HuH-7 (cell line): ENCODE measurements at places on chromosomes 12 and 14.

DNA sequence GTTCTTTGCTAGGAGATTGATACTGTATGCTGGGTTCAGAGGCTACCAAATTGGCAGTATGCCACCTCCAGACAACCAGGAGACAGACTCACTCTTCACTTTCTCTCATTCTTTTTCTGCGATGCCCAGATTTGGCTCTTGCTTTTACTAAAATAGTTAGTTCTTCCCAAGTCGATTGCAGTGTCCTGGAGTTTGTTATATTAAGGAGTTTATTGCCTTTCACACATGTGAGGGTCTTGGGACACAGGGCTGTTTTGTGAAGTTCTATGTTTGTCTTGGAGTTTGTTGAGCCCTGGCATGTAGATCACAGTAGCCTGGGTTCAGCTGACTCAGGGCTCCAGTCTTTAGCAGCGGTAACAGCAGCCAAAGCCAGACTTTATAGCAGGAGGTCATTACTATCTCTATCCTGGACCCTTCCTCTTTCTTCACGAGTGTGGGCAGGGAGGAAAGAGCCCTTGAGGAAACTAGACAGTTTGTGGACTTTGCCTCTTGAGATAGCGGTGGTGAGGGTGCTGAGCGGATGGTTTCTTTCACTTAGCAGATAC, 1.6 kb downstream of the MLEC start:
- no peak for DNase-seq

DNA sequence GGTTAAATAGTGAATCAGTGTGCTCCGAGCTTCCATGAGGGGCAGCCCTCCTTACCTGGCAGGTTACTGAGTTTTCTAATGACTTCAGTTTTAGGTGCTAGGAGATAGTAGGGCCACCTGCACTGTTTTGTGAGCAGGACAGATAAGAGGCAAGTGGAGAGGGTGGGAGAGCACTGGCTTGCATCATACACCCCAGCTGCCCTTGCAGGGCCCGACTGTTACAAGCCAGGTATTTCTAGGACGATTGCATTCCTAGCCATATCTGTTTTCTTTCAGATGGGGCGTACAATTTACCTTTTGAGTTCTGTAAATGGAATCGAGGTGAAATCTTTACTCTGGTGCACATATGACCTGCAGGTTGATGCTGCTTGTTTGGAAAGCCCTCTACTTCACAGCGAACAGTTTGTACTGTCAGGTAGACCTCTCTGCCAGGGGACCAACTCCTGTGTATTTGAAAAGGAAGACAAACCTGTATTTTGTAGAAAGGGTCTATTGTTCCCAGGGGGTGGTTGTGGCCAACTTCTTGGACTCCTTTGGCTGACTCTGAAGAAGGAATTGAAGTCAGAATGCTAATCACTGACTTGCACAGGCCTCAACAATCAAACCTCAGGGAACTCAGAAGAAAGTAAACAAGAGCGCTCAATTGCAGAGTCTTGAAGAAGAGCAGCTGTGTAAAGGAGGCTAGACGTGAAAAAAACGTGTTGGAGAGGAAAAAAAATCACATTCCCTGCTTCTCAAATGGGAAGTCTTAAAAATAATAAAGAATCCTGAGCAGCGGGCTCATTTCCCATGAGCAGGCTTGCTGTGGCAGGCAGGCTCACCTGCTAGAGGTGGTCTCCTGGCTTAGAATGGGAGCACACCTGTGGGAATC, 57.3 kb downstream of the ETV6 start:
- DNase-seq = no peak

- no peak for DNase-seq
Measured at GRCh38 chr14:39033371-39033770, 69.7 kb downstream of the SEC23A start.

GRCh38 chr14:69506241-69506595, 21.7 kb downstream of the PLEKHD1 start:
- no peak for DNase-seq

- DNase-seq = peak; percentile 59
Measured at GRCh38 chr14:22386924-22387775, 201.9 kb downstream of the DAD1 start.

DNA sequence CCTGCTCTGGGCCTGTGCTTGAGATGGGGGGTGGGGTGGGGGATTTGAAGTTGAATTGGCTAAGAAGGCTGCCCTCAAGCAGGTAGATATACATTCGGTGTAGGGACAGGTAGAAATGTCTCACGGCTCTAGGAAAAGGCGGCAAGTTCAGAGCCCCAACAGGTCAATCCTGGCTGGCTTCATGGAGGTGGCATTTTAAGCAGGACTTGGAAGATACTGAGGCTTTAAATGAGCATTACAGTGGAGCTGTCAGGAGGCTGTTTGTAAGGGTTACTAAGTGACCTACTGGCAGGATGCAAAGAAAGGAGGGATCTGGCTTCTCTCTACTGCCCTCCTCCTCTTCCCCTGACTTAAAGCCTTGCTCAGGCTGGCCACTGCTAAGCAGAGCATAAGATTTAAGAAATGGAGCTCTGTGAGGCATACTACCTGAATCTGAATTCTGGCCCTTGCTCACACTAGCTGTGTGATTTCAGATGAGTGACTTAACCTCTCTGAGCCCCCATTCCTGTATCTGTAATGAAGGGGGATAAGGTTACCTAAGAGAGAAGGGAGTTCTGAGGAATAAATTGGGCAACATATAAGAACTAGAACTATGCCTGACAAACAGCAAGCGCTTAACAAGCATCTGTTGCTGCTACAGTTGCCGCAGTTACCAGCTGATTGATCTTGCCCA, 61.6 kb downstream of the SLC24A4 start:
- DNase-seq = no peak

GRCh38 chr14:49615776-49616175, 4.7 kb downstream of the RPL36AL start:
- DNase-seq = no peak

DNA sequence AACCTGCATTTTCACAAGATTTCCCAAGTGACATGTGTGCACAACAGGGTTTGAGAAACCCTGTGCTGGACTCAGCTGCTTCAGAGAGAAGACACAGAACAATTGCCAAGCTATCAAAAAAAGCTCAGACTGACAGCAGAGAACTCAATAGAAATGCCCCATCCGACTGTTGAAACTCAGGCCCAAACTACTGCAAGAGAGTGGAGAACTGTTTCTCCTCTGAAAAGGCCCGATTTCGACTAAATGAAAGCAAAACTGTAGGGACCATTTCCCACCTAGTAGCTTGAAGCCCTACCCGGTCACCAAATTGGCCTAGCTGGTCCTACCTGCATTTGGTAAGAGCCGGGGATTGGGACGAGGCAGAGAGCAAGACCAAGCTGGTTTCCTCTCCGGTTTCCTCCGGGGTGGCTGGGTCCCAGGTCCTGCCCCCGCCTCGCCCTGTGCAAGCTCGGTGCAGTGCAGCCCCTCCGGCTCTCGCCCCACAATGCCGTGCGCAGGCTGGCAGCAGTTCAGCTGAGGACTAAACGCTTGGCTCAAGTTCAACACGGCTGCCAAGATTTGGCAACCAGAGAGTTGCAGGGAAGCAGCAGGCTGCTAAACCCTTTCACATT, 1180.6 kb downstream of the VRK1 start:
- no peak for DNase-seq

GRCh38 chr12:84763107-84763506, 149.5 kb downstream of the SLC6A15 start:
- no peak for DNase-seq
